Tibial nerve (tissue), 4 donors: ENCODE measurements at places on chromosomes 7 and 10.

GRCh38 chr7:22223807-22224206, 133.1 kb downstream of the RAPGEF5 start:
- DNase-seq: no peak

DNA sequence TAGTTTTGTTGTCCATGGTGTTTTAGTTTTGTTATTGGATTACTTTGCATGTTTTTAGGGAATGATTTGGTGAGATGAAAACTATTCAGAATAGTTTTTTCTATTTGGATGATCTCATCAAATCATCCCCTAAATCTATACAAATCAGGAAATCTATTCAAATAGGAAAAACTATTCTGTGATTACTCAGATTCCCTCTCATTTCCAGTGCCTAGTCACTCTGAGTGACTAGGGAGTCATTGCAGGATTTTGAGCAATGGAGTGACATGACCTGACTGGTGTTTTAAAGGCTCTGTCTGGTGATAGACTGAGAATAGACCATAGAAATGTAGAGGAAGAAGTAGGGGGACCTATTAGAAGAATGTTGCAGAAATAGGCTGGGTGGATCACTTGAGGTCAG, 72.4 kb downstream of the TPST1 start:
- no peak for DNase-seq

GRCh38 chr7:126656165-126656564, 596.6 kb downstream of the GRM8 start:
- DNase-seq: no peak

- no peak for DNase-seq
These were observed 738.4 kb downstream of the SUGCT start for GRCh38 chr7:40873248-40873647.

- DNase-seq: no peak
These were observed 27.3 kb upstream of the ARHGAP22 start for GRCh38 chr10:48632166-48632565.

- peak; percentile 14 for DNase-seq
These were observed 105.7 kb downstream of the HOXA1 start for GRCh38 chr7:26989897-26990670.

DNA sequence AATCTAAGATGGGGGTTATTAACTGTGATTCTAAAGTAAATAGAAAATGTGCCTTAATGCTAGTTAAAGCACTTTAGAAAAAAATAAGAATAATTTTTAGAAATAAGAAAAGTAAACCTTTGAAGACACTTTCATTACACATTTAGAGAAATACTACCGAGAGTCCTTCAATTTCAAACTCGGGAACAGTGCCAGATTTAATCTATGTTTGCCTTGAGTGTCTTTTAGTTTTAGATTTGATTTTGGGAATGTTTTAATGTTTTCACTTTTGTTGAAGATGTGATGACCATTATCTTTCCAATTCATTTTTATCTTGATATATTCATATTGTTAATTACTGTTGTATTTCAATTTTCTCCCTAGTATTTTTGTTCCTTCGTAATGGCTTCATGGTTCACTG, 592.7 kb upstream of the MGMT start:
- DNase-seq: no peak

DNA sequence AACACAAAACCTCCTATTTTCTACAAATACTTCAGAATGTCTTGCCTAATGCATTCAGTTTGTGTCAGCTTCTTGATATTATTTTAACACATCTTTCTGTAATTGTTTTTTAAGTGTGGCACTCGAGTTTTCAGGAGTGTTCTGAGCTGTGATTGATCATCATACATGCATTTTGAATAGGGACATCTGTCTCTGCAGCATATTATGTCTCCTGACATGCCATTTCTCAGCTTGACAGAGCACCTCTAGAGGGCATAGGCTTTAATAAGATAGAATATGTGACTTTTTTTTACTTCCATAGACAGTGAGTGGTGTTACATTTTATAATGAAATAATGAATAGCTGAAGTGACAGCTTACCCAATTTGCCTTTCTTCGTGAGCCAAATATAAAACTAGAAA, 219.2 kb upstream of the HDAC9 start:
- DNase-seq: no peak

GRCh38 chr10:69635428-69636272, 5.6 kb downstream of the FAM241B start:
- DNase-seq: no peak

DNA sequence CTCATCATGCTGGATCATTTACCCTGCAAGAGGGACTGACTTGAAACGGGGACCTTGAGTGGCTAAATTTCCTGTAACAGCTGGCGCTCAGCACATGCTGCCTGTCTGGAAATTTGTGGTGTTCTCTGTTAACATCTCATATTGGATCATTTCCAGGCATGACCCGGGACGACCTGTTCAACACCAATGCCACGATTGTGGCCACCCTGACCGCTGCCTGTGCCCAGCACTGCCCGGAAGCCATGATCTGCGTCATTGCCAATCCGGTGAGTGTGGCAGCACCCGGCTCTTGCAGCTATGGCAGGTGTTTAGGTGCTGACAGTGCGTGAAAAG, 9.9 kb downstream of the MDH2 start:
- no peak for DNase-seq

- no peak for DNase-seq
These were observed 159.7 kb downstream of the AUTS2 start for GRCh38 chr7:69757981-69758430.

- DNase-seq: no peak
These were observed 604.6 kb downstream of the GRID1 start for GRCh38 chr10:85761906-85762445.

DNA sequence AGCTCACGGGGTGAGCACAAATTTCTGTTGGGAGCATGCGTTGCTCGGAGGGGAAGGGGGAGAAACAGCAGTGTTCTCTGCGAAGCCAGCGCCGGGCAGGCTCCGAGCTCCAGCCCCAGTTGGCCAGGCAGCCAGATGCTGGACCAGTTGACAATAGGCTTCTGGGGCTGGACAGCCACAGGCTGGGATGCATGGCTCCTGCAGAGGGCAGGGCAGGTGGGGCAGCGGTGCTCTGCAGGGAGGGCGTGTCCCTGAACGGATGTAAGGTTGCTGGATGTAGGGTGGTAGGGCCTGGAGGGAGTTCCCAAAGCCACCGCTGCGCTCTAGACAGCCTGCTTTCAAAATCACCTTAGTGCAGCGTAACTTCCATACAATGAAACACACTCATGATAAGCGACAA, 574.9 kb downstream of the GLRX3 start:
- no peak for DNase-seq

GRCh38 chr7:123433665-123434064, 100.7 kb downstream of the IQUB start:
- no peak for DNase-seq

DNA sequence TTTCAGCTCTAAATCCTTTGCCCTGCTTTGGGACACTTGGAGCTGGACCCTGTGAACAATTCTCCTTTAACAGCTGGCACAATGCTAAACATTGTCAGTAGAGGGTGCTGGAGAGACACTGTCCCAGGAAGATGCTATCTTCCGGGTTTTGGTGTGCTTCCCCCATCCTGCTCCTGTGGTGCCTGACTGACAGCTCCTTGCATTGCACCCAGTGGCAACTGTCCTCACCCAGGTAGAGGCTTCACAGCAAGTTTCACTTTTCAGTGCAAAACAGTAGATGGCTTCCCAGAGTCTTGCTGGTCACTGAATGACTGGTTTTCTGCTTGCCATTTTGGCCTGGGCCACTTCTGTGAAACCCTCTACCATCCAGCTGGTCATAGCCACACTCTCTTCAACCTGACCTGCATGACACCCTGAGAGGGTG, 77.3 kb downstream of the CDC14C start:
- DNase-seq: no peak

DNA sequence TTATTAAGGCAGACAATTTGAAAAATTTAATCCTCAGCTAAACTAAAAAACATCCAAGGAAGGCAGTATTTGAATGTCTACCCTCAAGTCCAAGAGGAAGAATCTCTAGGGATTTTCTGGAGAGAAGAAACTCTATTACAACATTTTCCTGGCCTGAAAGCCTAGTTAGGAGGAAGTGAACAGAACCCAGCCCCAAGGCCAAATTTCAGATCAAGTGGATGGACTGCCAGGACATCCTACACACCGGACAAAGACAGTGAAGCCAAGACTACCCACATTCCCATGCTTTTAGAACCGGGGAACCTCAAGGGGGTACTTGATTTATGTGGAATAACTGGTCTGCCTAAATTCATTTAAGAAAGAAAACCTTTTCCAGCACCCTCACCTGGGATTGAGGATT, 108.9 kb upstream of the MEOX2 start:
- no peak for DNase-seq

DNA sequence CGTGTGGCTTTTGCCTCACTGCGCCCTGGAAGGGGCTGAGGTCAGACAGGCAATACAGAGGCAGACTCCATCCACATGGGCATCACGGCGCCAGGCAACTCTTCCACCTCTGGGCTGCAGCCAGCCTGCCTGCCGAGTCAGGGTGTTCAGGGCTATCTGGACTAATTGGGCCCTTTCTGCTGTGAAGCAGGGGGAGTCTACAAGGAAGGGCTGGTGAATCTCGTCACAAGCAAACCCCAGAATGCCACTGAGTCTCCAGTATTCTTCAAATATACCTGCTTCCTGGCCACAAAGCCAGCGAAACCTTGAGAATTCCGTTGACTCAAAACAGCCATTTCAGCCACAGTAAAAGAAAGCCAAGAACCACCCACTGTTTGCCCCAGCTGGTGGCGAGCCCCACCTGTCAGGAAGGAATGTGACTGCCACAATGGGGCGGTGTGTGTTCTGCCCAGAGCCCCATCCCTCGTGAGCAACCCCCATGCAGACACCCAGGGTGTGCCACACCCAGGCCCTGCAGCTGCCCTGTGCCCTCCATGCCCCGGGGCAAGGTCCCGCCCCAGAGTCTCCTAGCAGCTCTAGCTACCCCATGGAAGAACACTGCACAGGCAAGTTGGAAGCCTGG, 117.3 kb downstream of the FAM53B start:
- DNase-seq: no peak

DNA sequence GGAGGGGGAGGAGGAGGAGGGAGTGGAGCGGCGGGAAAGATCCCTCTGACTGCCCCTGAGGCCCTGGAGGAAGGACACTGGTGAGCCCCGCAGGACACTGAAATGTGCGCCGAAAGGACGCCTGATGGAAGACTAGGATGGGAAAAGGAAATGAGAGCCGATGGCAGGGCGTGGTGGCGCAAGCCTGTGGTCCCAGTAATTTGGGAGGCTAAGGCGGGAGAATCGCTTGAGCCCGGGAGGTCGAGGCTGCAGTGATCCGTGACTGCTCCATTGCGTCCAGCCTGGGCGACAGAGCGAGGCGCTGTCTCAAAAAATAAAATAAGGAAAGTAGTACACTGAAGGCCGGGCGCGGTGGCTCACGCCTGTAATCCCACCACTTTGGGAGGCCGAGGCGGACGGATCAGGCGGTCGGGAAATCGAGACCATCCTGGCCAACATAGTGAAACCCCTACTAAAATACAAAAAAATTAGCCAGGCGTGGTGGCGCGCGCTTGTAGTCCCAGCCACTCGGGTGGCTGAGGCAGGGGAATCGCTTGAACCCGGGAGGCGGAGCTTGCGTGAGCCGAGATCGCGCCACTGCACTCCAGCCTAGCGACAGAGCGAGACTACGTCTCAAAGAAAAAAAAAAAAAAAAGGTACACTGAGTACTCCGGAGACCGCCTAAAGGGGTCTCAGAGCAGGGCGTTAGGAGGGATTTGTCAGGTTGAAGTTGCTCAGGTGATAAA, 561 bp upstream of the HNRNPF start:
- no peak for DNase-seq

- no peak for DNase-seq
These were observed 91.1 kb downstream of the AHCYL2 start for GRCh38 chr7:129315960-129316359.

- DNase-seq: no peak
These were observed 169.0 kb downstream of the ADK start for GRCh38 chr10:74320026-74320425.

GRCh38 chr7:93757426-93757825, 133.1 kb downstream of the TFPI2 start:
- no peak for DNase-seq

DNA sequence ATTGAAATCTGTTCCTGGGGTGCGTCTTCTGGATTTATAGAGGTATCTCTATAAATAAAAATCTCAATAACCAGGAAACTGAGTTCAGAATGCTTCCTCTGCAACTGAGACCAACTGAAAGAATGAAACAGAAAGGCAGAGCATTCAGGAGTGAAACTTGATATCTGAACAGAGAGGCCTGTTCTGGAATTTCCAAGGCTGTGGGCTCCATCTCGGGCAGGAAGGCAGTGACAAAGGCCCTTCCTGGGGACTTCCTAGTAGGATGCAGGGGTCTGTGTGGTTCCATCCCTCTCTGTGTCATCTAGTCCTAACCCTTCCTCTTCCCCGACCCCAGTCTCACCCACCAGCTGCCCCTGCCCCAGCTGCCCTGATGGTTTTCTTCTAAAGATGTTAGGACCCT, 52.0 kb downstream of the JCAD start:
- no peak for DNase-seq

DNA sequence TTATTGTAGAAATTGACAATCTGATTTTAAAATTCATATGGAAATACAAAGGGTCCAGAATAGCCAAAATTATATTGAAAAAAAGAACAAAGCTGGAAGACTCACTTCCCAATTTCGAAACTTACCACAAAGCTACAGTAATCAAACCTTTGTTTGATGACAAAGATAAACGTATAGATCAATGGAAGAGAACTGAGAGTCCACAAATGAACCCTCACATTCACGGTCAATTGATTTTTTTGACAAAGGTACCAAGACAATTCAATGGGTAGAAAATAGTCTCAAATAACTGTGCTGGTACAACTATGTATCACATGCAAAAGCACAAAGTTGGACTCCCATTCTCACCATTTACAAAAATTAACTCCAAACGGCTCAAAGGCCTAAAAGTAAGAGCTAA, 8.7 kb downstream of the KPNA7 start:
- DNase-seq: no peak

GRCh38 chr7:129163875-129164544, 19.5 kb downstream of the TSPAN33 start:
- no peak for DNase-seq

GRCh38 chr10:7649673-7650300, 17.0 kb downstream of the ITIH5 start:
- no peak for DNase-seq

GRCh38 chr10:103054621-103055020, 136.5 kb downstream of the CNNM2 start:
- no peak for DNase-seq

DNA sequence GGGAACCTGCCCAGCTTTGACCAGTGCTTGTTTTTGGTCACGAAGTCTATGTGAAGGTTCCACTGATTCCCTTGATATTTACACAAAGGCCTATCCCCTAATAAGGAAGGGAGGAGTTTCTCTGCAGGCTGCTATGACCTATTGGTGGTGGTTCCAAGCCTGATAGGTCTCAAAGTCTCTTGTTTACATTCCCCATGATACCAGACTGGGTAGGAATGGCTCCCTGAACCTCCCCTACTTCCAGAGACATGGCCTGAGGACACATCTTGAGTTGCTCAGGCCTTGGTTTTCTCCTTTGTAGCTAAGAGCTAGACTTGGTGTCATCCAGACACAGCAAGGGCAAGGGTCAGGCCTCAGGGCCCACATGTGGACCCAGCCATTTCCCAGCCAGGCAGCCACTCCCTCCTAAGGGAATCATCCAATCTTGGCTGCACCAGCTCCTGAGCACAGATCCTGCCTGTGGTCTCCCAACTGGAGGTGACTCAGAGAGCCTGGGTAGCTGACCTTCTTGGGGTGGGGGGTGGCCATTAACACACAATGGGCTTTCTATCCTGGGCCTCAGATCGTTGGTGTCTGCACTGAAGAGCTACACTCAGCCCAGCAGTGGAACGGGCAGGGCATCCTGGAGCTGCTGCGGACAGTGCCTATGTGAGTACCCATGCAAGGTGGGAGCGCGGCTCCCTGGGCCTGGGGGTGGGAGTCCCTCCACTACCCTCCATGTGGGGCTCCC, 51.0 kb upstream of the TRIM8 start:
- no peak for DNase-seq

- DNase-seq: no peak
These were observed 128.3 kb downstream of the GATA3 start for GRCh38 chr10:8182806-8183205.
